ENCODE measurements at places on chromosomes 11 and 22.
A peak's percentile ranks its signal among the peaks of the same experiment; 100 is the strongest.

DNA sequence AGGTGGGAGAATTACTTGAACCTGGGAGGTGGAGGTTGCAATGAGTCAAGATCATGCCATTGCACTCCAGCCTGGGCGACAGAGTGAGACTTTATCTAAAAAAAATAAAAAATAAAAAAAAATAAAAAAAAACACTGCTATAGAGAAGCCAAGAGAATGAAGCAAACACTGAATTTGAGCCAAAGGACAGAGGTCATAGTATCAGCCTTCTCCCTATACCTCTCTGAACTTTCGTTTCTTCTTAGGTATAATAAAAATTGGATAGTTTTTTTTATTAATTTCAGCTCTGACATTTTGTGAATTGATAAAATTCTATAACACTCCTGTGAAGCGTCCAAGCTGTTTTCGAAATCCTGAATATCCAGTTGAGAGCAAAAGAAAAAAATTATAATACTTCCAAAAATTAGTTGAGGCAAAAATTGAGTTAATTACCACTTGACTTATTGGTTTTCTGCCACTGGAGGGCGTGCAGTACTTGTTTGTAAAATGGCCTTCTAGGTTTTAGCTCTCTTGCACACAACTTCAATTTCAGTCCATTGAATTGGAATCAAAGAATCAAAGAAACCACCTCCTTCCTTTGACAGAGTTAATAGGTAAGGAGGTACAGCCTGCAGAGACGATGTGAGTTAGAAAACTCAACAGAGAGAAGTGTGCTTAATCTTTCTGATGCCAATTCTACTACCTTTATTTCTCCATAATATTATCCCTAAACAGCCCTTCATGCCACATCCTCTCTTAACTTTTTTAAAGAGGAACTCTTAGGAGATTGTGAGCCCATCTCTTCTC is 143.2 kb downstream of the BBOX1 start:
- no peak for DNase-seq

DNA sequence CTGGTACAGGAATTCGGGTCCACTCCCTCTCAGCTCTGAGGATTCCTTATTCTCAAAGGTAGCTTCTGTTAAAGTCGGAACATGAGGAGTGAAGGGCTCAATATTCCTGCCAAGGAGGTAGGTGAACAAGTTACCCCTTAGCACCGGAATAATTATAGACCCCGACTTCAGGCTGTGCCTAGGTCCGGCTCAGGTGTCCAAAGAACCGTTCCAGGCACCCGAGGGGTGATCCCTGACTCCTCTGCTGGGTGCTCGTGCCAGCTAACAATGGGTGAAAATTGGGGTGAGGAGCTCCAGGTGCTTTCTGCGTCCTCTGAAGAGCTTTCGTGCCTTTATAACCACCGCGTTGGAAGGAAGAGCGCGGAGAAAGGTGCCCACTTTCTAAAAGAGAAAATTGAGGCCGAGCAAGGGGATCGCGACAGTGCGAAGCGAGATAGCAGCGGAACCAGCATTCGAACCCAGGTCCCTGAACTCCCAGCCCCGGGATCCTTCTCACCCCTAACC is 393 bp downstream of the CYB561A3 start:
- DNase-seq = no peak

GRCh38 chr22:41920271-41920976 is 5.5 kb upstream of the SHISA8 start:
- no peak for DNase-seq

DNA sequence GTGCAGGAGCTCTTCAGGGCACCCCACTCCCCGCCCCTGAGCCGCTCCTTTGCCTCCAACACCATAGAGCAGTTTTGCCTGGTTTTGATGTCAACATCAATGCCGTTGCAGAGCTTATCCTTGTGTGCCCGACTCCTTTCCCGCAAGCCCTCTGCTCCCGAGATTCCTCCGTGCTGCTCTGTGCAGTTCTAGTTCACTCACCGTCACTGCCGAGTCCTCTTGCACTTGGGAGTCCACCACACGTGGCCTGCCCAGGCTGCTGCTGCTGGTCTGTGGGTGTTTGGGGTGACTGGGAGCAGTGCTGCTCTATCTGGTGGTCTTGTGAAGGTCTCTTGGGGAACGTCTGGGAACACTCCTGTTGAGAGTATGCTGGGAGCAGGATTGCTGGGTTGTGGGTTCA is 63.8 kb upstream of the ANO1 start:
- no peak for DNase-seq

GRCh38 chr11:39304586-39304985 is 2154.9 kb downstream of the LRRC4C start:
- no peak for DNase-seq

DNA sequence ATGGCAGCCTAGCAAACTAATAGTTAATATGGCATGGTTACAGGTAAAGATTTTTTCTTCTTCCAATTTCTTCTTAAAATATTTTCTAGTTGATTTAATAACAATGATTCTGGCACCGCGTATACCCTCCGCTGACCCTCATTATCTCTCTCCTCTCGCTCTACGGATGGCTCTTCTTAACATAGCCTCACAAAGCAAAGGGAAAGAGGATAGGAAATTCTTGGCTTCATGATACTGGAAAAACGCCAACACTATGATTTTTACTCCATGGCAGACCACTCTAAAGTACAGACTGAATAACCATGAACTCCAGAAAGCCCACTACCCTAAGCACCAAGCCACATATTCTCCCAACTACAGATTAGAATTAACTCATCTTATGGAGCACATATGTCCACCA is 6.1 kb downstream of the PI4KA start:
- no peak for DNase-seq

GRCh38 chr11:75514596-75514995 is 11.1 kb downstream of the GDPD5 start:
- no peak for DNase-seq

DNA sequence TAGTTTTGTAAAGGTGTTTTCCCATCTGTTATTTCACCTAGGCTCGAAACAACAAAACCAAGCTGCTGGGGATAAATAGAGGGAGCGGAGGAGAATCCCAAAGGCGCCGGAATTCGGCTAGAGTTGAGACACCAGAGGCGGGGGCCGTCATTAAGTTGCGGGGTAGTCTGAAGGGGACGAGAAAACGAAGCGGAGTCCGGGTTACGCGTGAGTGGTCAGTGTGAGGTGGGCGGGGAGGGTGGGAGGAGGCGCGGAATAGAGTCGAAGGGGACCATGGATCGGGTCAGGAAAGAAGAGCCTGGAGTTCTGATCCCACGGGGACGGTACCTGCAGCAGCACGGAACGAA is 361 bp downstream of the SRPRA start:
- no peak for DNase-seq

GRCh38 chr11:36211761-36212430 is 77.3 kb downstream of the COMMD9 start:
- DNase-seq = no peak

DNA sequence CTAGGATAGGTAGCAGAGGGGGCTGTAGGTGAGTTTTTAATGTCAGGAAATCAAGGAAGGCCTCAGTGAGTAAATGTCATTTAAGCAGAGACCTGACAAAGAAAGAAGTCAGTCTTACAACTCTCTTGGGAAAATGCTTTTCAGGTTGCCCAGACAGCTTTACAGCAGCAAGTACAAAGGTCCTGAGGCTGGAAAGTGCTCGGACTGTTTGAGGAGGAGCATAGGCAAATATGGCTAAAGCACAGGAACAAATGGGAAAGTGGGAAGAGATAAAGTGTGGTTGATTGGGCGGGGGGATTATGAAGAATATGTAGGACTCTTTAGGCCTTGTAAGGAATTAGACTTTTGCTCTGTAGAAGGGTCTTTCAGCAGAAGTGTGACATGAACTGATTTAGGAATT is 125.4 kb downstream of the ARHGAP42 start:
- DNase-seq = no peak

DNA sequence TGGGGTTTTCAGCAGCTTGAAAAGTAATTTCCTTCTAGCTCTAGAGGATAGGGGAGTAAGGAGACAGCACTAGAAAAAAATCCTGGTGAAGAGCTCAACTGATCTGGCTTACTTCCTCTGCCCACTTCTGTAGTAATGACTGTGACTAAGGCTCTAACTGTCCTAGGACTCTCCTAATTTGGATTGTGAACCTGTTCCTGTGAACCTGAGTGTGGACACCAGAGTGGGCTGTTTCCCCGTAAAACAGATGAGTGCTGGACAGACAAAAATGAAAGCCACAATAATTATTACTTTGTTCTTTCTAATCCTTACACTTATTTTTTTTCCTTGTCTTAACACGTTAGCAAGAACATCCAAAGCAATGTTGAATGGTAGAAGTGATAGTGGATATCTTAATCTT is 154.1 kb downstream of the AASDHPPT start:
- no peak for DNase-seq

DNA sequence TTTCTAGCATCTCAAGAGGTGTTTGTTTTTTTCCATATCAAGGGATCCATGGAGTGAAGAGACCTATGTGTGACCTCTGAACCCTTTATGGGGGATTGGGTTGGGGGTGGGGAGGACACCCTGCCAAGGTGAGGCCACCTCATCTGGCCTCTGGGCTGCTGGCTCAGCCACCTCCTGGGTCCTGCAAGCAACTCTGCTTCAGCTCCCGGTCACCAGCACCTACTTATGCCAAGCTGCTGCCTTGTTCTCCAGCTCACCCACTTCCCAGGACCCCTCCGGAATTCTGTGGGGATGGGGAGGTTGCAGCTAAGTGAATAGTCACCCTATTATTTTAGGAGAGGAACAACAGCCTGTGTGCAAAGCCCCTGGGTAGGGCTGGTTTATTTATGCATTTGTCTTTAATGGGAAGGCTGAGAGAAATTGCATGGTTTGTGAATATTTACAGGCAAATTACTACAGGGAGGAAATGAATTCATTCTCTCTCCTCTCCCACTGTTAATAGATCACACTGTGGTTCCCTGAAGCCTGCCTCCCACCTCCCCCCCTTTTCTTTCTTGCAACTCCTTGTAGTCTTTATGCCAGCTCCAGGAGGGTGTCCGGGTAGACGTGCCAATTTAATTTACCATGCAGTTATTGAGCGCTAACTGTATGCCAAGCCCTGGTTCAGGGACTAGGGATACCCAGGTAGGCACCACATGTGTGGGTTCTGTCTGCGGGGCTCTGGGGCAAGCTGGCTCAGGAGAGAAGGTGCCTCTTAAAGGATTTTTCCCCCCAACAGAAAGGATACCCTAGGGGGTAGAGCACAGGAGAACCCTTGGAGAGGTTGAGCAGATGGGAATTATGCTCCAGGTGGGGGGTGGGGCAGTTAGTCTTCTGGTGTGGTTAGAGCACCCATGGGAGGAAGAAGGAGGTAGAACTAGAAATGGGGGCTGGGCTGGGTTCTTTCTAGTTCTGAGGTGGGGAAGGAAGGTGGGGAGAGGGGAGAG is 50.7 kb downstream of the TSPAN18 start:
- no peak for DNase-seq

DNA sequence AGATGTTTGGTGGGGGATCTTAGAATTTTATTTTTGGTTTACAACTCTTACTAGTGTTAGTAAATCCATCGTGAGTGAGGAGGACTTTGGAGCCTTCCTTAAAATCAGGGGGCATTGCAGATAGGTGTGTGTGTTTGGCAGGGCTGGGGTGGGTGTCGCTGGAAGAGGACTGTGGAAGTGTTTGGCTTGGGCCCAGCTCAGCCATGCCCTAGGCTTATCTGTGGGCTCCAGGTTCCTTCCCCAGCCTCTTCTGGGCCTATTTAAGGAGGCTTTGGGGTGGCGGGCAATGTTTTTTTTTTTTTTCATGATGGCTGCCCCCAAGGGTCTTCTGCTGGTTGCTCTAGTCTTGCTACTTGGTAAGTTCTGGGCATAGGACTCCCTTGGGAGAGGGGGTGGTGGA is 22.1 kb downstream of the MTFP1 start:
- DNase-seq = no peak

DNA sequence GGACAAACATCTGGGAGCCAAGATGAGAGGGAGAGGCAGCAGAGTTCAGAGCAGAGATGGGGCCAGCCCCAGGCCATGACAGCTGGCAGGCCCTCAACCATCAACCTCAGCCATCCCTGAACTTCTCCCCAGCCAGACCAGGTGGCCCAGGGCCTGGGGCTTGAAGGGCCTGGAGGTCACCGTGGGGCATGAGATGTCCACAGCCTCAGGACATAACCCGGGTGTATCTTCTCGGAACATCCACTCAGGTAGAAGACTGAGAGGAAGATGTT is 12.4 kb upstream of the SLC39A13 start:
- no peak for DNase-seq

- DNase-seq = no peak
Observed at GRCh38 chr11:72103754-72104167, 664 bp upstream of the LAMTOR1 start.

- DNase-seq = no peak
Observed at GRCh38 chr11:60343094-60343704, 16.1 kb downstream of the MS4A6E start.

DNA sequence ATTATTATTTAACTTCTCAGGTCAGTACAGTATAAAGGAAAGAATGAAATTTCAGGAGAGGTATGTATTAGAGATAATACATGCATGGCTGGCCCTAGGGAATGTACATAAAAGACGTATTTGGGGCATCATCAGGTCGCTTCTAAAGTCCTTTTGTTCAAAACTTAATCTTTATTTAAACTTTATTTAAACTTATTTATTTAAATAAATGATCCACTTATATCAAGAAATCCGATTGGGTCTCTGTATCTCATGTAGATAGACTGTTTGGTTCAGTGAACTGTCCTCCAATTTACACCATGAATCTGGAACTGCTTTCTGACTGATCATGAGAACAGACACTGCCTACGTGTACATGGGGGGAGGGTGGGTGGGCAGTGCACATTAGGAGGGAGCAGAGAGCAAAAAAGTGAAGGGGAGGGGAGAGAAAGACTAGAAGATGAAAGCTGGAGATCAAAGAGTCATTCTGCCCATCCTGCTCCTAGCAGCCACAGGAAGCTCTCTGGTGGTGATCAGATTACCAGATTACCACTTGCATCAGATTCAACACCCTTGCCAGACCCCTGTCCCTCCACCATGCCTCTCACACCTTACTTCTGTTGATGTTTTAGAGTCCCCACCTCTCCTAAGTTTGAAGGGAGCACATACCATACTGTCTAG is 92.1 kb upstream of the MTMR2 start:
- DNase-seq = no peak

DNA sequence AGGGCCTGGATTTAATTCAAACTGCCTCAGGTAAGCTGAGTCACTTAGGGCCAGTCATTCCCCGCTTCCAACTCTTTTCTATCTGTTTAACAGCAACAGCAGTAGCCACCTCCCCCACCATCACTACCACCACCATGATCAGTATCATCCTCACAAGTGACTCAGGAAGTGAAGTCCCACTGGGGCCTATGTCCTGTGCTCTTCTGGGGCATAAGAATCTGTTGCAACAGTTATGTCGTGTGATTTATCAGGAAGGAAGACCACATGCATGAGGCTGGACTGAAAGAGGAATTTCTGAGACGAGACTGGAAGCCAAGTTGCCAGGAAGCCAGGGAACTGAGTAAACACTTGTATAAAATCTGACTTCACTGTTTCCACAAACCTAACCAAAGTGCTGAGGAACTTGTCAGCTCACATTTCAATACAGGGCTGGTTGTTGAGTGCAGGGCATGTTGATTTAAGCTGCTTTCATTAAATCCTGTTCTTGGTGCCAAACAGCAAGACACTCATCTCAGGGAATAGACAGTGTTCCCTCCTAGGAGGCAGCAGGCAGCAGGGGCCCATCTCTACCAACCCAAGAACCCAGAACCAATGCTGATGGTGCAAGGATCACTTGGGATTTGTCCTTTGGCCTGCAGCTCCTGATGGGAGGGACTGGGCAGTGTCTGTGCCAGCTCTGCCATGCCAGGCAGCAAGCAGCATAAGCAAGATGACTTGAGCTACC is 226.7 kb upstream of the NARS2 start:
- peak; percentile 6 for DNase-seq

- no peak for DNase-seq
Observed at GRCh38 chr22:40178417-40179409, 988 bp downstream of the TNRC6B start.

Data from thoracic aorta (tissue), 2 donors.